ENCODE measurements at places on chromosomes 3 and 15.

- DNase-seq, result no peak
These were observed 722 bp downstream of the CACNA1D start for GRCh38 chr3:53495146-53495519.

- DNase-seq, result no peak
These were observed 125.0 kb downstream of the PDZRN3 start for GRCh38 chr3:73499787-73500186.

DNA sequence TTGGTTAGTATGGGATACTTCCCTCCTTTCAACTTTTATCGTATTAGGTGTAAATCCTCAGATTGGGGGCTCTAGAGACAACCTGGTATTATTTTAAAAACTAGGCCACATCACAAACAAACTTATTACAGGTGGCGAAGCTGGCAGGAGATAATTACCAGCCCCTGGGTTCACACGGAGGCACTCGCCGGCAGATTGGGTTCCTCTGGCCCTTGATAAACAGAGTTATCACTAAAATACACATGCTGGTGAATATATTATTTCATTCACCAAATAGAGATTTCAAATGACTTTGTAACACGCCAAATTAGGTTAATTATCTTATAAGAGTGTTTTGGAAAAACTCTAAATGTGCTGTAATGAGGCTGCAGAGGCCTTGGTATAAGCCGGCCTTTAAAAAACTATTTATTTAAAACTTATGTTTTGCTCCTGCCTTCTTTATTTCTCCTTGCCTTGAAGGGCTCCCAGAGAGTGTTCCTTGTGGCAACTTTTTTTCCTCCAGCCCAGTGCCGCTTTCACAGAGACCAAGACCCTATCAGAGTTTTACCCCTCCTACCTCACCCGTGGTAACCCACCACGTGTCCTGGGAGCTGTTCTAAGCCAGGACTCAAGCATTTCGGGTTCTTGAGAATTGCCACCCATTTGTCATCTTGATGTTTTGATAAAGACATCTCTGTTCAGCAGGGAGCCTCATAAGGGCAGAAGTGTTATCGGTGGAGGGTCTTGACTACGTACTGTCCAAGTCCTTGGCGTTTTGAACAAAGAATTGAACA is 468.6 kb upstream of the CFAP20DC start:
- no peak for DNase-seq

DNA sequence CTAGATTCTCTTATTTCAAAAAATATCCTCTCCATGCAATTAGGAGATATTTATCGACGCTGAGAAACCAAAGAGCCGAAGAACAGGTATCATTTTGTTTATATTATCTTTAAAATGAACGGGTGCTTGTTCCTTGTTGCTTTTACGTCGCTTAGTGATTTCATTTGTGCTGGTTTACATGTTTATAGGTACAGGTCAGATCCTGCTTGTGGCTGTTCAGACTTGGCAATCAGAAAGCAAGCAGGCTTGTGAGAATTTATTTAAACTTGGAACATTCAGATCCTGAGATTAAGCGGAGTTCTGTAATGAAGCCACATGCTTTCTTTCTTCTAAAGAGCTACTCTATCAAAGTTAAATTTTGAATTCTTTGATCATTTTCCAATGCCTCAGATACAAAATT is 43.0 kb upstream of the ATP2C1 start:
- DNase-seq, result no peak

DNA sequence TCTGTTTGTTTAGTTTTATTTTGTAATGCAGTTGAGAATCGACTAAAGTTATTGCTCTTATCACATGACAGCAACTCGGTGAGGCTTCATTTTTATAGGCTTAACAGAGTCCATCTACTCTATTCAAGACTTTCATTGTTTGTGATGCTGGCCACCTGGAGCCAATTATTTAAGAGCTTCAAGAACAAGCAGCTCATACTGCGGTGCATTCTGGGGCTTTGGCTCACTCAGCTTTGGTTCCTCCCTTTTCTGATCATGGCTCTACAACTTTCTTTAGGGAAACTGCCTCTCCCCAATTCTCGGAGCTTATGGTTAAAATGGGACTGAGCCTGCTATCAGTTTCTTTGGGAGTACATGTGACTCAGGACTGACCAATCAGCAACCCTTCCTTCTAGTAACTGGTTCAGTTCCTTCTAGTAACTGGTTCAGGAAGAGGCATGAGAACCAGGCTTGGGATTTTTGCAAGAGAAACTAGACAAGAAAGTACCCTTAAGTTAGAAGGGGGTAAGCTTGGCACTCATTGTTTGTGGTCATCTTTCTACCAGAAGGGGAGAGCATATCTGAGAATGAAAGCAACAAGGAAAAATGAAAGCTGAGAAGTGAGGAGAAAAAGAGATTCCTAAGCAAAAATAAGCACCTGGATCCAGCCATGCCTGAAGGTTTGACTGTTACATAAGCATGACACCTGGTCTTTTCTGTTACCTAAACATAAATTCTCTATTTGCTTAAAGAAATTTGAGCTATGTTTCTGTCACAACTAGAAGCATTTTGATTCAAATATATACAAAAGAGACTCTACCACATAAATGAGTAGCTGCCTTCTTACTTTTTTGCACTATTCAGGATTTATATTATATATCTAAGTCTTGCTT is 24.1 kb upstream of the ARHGEF3 start:
- no peak for DNase-seq

DNA sequence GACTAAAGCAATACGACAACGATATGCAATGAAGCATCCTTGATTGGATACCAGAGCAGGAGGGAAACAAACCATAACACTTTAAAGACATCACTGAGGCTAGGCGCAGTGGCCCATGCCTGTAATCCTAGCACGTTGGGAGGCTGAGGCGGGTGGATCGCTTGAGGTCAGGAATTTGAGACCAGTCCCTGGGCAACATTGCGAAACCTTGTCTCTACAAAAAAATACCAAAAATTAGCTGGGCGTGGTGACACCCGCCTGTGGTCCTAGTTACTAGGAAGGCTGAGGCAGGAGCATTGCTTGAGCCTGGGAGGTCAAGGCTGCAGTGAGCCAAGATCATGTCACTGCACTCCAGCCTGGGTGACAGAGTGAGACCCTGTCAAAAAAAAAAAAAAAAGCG is 33.9 kb upstream of the BHLHE40 start:
- no peak for DNase-seq

- no peak for DNase-seq
These were observed 252.5 kb upstream of the TGFBR2 start for GRCh38 chr3:30353711-30354467.

GRCh38 chr3:129758785-129759320 is 134.7 kb downstream of the TMCC1 start:
- DNase-seq, result no peak

DNA sequence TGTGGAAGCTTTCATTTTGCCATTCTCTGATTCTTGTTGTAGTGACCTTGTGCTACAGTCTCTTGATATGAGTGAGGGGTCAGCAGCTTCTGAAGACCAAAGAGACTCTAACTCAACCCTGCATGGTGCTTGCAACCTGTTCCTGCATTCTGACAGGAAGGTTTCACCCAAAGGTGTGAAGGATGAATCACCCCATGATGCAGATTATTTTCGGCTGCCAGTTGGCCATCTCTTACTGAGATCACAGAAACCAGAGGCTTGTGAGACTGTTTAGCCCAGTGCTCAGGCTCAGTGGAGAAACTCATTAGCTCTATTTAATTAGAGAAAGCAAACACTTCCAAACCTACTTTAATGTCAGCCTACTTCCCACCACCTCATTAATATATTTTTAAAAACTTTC is 29.2 kb upstream of the TPRG1 start:
- no peak for DNase-seq

DNA sequence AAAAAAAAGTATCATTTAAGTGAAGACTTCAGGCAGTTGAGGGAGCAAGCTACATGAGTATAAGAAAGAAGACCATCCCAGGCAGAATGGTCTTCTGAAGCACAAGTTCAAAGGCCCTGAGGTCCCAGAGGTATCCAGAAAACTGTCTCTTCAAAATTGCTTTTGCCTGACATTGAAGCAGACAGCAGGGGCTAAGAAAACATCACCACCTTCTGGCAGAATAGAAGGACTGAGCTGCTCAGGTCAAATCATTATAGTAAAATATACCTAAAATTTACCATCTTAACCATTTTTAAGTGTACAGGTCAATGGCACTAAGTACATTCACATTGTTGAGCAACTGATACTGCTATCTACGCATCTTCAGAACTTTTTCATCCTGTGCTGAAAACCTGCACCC is 16.4 kb downstream of the GPR160 start:
- no peak for DNase-seq

DNA sequence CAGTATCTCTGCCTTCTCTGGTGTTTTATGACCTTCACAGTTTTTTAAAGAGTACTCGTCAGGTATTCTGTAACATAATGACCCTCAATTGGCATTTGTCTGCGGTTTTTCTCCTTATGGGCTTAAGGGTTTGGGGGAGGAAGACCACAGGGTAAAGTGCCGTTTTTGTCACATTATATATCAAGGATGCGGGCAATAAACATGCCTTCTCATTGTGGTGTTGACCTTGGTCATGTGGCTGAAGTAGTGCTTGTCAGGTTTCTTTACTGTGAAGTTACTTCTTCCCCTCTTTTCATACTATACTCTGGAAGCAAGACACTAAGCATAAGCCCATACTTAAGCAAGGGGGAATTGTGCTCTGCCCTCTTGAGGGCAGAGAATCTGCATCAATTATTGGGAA is 16.6 kb downstream of the CAPN3 start:
- no peak for DNase-seq

DNA sequence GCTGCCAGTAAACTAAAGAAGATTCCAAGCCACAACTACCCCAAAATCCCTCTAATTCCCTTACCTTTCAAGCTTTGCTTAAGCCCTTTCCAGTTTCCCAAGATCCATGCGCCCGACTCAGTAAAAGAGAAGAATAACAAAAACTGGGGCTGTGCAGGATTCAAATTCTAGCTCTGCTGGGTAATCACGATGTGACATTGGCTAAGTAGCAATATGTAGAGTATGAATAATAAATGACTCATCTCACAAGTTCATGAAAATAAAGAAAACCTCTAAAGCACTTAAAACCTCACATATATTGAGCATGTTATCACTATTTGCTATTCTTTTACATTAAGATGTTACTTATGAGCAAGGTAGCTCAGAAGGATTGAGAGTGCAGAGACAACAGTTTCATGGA is 522.2 kb upstream of the ZNF717 start:
- DNase-seq, result no peak

- no peak for DNase-seq
These were observed 196.2 kb downstream of the TUSC7 start for GRCh38 chr3:116905794-116906193.

DNA sequence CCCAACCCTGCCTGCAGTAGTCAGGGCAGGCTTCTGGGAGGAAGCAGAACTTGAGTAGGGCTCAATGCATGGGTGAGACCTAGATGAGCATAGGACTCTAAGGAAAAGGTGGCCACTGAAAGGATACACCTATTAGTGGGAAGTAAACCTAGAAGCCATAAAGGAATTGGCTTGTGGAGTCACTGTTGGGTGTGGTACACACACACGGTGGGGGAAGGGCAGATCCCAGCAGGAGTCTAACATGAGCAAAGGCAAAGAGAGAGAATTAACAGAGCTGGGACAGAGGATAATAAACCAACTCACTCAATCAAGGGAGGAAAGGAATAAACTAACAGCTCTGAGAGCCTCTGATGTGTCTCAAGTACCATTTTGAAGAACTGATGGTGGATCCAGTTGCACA is 23.1 kb downstream of the DAPK2 start:
- DNase-seq, result no peak

DNA sequence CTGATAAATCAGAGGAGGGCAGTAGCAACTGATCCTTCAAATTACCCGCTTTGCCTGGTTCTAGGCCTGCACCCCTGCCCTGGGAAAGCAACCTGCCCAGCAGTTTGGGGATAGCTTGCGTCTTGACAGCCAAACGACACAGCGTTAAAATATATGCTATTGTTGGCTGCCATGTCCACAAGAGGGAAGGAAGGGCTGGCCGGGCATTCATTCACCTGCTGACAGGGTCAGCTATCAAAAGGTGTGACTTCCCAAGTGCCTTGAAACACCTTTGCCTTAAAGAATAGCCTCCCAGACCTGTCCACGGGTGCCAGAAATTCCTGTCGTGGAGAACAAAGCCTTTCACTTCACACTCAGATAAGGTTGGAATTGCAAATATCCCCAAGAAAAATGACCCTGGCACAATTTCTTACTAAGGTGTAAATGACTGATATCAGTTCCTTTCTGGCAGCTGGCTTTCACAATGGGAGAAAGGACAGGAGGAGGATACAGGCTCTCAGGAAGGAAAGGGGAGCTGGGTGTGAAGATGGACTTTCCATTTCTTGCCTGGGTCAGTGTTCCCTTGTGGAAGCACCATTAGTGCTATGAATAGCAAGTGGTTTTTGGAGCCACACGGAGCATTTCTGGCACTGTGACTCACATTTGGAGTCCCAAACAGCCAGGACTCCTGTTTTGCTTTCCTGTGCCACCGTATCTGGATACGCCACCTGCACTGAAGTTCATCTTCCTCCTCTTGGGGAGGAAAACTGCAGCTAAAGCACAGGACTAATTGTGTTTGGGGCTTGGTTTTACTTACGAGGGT is 19.2 kb downstream of the ALDH1A3 start:
- DNase-seq, result no peak

DNA sequence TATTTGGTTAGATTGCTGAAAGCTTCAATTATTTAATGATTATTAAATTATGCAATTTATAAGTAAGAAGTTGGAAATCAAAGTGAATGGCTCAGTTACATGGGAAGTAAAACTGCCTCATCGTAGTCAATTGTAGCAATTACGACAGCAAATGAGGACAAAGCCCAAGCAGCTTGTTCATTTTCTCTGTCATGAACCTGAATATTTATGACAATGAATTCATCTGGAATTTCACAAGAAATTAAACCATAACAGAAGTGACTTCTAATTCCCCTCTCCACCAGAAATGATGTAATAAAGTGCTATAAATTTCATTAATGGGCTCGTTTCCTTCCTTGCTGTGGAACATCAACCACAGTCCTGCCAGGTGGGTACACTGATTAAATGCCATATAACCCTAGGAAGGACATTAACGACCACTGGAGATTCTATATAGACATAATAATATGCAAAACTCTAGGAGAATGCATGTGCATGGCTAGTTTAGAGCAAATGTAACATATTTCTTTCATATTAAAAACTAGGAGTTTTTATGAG is 273.8 kb upstream of the DCBLD2 start:
- no peak for DNase-seq

GRCh38 chr3:114361391-114361790 is 67.6 kb downstream of the TIGIT start:
- no peak for DNase-seq
